Right renal cortex interstitium (tissue), 3 donors: ENCODE measurements at places on chromosomes 16 and 17. TPM values are rescaled to one million over a fixed set of nuclear protein-coding genes. Genes with fewer than 3 reads are reported as not detected.

GRCh38 chr17:32659419-32659842 lies 172.6 kb downstream of the CDK5R1 start:
- peak; percentile 50 for DNase-seq

The TRPV2 gene
- 2.3 TPM for polyA plus RNA-seq

The SULT1A2 gene
- polyA plus RNA-seq, result 2.6 TPM

GRCh38 chr16:67388191-67388590 lies 5.1 kb downstream of the TPPP3 start:
- DNase-seq, result no peak

The CDRT15 gene
- 0.46 TPM for polyA plus RNA-seq

- DNase-seq, result no peak
These were observed 21.8 kb upstream of the FOXK2 start for GRCh38 chr17:82497483-82498405.

- DNase-seq, result no peak
These were observed 714.3 kb downstream of the WWOX start for GRCh38 chr16:78813661-78814311.

GRCh38 chr16:22291860-22292318 lies 5.3 kb upstream of the POLR3E start:
- no peak for DNase-seq

The TBC1D3K gene
- polyA plus RNA-seq, result not detected

DNA sequence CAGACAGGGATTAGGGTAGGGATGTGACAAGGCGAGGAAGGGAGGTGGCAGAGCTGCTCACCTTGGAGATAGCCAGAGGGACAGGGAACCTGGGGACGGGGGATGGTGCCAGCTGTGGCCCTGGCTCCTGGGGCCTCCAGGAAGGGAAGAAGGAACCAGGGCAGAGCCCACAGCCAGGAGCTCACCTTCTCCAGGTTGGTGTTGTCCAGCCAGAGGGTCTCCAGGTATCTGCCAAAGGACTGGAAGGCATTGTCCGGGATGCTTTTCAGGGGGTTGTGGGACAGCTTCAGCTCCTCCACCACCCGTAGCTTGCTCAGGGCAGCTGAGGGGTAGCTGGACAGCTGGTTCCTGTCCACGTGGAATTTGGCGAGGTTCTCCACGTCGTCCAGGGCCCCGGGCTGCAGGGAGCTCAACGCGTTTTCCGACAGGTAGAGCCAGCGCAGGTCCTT lies 801 bp downstream of the CHAD start:
- no peak for DNase-seq

- no peak for DNase-seq
These were observed 188.6 kb downstream of the DNAH9 start for GRCh38 chr17:11786711-11787438.

DNA sequence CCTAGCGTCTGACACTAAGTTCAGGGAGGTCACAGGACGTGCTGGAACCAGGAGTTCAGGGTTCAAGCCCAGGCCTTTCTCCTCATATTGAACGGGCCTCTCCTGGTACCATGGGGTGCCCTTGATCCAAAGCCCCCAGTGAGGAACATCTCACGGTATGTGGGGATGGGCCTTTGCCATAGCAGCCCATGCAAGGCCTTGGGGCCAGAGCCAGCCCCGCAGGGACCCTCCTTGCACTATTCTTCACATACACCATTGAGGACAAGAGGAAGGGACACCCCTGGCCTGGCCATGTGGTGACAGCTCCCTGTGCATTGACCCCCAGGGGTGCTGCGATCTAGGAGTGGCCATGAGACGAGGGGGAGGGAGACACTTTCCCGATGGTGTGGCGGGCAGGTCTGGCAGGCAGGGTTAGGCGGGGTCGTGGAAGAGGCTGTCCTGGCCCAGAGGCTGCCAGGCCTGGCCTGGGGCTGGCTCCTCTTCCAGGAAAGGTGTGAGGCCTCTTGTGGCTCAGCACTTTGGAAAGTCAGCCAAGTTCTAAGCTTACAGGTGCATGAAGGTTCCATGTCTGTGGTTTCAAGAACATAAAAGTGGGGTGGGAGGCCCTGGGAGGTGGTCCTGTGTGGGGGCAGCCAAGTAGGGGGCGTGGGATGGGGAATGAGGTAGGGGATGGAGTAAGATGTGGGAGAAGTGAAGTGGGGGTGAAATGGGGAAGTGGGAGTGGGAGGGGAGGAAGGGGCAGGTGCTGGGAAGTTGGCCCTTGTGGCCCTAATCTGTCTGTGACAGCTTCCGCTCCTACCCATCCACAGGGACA lies 88.7 kb upstream of the CBX4 start:
- DNase-seq, result no peak

DNA sequence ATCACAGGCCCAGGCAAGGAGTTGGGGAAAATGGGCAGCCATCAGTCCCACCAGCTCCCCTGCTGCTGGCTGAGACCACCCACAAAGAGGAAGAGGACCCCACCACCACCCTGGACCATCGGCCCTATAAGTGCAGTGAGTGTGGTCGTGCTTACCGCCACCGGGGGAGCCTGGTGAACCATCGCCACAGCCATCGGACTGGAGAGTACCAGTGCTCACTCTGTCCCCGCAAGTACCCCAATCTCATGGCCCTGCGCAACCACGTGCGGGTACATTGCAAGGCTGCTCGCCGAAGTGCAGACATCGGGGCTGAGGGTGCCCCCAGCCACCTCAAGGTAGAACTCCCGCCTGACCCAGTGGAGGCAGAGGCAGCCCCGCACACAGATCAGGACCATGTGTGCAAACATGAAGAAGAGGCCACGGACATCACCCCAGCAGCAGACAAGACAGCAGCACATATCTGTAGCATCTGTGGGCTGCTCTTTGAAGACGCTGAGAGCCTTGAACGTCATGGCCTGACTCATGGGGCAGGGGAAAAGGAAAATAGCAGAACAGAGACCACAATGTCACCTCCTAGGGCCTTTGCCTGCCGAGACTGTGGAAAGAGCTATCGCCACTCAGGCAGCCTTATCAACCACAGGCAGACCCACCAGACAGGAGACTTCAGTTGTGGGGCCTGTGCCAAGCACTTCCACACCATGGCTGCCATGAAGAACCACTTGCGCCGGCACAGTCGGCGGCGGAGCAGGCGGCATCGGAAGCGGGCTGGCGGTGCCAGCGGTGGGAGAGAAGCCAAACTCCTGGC lies 3.6 kb downstream of the ZNF646 start:
- DNase-seq, result no peak

The TBX6 gene
- 0.79 TPM for polyA plus RNA-seq

- DNase-seq, result no peak
These were observed 1541.7 kb upstream of the CDH8 start for GRCh38 chr16:63577891-63578290.

The KRT12 gene
- not detected for polyA plus RNA-seq

The CACNB1 gene
- 6.4 TPM for polyA plus RNA-seq

The SRR gene
- polyA plus RNA-seq, result 28.4 TPM

The SRCIN1 gene
- 2.7 TPM for polyA plus RNA-seq

- no peak for DNase-seq
These were observed at the start of gene TVP23A for GRCh38 chr16:10817963-10818941. TSS of gene TVP23A (minus strand) at chr16:10818794. CDS start at chr16:10818493, 301 bp downstream.

The CD68 gene
- 46.9 TPM for polyA plus RNA-seq

GRCh38 chr17:36496018-36496789 lies 9.7 kb downstream of the ZNHIT3 start:
- DNase-seq, result no peak

- no peak for DNase-seq
These were observed 204.8 kb downstream of the FTO start for GRCh38 chr16:53908731-53909130.

DNA sequence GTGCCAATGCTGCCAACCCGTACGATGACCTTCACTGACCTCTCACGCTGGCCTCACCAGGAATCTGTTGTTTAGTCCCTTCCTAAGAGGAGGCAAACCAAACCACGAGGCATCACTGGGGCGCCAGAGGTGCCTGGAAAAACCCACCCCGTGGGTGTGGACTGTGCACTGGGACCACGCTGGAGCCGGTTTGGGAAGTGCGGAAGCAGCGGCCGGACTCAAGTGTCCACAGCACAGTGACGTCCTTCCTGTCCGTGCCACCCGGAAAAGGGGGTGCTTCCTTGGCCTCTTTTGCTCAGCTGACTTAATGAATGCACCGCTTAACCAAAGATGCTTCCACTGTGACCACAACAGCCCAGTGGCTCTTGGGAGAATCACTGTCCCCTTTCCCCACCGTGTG lies 9.0 kb upstream of the KIF19 start:
- no peak for DNase-seq

- no peak for DNase-seq
These were observed 24.8 kb downstream of the G6PC3 start for GRCh38 chr17:44095388-44095646.

- DNase-seq, result no peak
These were observed 174.9 kb downstream of the ZFHX3 start for GRCh38 chr16:72873044-72873443.

GRCh38 chr17:9594065-9594464 lies 17.6 kb downstream of the CFAP52 start:
- DNase-seq, result no peak

The CCDC43 gene
- 38.5 TPM for polyA plus RNA-seq

The FN3K gene
- polyA plus RNA-seq, result 18.1 TPM

- no peak for DNase-seq
These were observed 56.5 kb downstream of the SRCIN1 start for GRCh38 chr17:38549285-38549684.

GRCh38 chr16:68954911-68955635 lies 111.7 kb downstream of the TANGO6 start:
- DNase-seq, result no peak

DNA sequence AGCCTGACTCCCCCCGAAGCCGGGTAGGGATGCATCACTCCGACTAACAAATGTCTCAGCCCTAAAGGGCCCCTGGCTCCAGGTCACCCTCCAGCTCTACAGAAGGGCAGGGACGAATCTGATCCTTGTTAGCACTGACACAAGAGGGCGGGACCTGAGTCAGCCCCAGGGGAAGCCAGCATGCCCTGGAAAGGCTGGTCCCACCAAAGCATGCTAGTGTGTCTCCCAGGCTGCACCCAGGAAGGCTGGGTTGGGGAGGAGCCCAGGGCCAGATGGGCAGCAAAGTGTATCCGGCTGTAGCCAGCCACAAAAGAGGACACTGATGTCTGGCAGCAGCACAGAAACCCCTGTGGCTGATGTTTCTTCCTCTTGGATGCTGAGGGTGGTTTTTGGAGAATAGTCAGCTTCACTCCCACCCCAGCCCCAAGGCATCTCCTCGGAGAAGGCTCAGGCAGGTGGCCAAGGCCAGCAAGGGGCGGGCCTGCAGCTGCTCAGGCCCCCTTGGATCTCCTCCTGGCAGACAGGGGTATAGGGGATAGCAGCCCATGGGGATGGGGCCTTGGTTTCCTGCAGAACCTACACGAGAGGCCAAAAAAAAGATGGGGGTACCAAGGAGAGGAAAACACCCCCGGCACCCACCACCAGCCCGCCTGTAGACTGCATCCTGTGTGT lies 11.0 kb downstream of the NATD1 start:
- no peak for DNase-seq

The RFFL gene
- 19.6 TPM for polyA plus RNA-seq

The REXO5 gene
- 7.0 TPM for polyA plus RNA-seq
